ENCODE measurements at places on chromosomes 2 and 18.

GRCh38 chr2:60569680-60570111 lies 16.2 kb upstream of the BCL11A start:
- peak; percentile 58 for DNase-seq
- H3K27ac ChIP-seq = no peak overlapping the region
- H3K4me3 ChIP-seq = peak overlapping the region; percentile 22
- peaks cover 47% of the 10 kb centered on the region for H3K27me3 ChIP-seq
- peaks cover 6% of the 10 kb centered on the region for H3K4me1 ChIP-seq
- no peaks in the 10 kb centered on the region for H3K36me3 ChIP-seq

GRCh38 chr2:73300926-73301325 lies 7.6 kb upstream of the EGR4 start:
- H3K27me3 ChIP-seq = peaks cover 44% of the 10 kb centered on the region
- no peaks in the 10 kb centered on the region for H3K4me1 ChIP-seq
- DNase-seq = no peak
- no peaks in the 10 kb centered on the region for H3K36me3 ChIP-seq

DNA sequence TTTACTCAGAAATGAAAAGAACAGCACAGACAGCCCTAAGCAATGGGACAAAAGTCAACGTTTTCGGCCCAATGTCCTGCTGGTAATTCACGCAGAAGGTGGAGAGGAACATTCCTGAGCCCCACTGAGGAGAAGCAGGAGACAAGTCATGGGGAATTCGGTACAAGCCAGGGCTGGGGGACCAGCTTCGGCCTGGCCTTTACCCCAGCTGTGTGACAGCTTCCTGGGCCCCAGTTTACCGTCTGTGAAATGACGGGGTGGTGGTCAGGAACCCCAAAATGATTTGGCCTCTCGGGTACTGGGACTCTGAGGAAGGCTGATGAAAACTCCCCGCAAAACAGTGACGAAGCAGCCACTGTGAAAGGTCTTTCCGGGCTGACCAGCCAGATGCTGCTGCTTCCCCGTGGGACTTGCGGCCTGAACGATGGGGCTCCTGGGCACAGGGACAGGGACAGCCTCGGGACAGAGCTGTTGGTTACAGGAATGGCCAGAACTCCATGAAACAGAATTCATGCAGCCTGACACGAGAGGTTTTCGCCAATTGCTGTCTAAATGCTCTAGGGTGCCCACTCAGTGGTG lies 21.6 kb downstream of the KIF1A start:
- peaks cover 16% of the 10 kb centered on the region for H3K27me3 ChIP-seq
- no peak for DNase-seq
- no peak overlapping the region for H3K27ac ChIP-seq
- H3K4me1 ChIP-seq = peaks cover 7% of the 10 kb centered on the region
- H3K4me3 ChIP-seq = no peak overlapping the region

DNA sequence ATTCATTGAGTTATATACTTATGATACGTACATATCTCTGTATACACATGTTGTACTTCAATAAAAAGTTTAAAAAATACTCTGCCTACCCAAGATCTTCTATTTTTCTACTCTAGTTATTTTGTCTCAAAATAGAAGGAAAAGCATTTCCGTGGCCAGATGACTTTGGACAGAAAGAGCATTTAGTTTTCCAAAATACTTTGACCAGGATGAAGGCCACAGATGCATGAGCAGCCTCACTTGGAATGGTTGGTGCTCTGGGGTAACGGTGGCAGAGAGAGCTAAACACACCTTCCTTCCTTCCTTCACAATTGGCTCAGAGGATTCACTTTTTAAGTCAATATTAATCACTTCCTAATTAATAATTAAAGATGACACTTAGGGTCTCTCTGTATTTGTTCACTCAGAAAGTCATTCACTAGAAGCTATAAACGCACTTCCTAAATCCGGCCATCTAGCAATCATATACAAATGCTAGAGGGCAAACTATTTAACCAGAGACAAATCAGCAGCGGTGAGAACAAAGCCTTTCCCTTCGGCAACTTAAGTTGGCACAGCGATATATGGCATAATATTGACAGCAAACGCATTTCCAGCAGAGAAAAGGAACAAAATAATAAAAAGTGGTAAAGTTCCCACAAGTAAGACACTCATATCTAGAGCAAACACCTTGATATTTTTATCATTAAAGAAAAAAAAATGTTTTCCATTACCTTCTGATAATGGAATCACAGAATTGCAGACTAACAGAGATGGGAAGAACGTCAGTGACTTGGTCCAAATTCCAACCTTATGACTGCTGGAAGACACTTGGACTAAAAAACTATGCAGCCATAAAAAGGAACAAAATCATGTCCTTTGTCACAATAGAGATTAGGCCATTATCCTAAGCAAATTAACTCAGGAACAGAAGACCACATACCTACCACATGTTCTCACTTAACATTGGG lies 55.9 kb upstream of the NARS1 start:
- H3K36me3 ChIP-seq = peaks cover 34% of the 10 kb centered on the region
- no peaks in the 10 kb centered on the region for H3K27me3 ChIP-seq
- no peak for DNase-seq
- no peaks in the 10 kb centered on the region for H3K4me1 ChIP-seq
- H3K4me3 ChIP-seq = no peak overlapping the region

GRCh38 chr2:7899923-7900322 lies 781.9 kb upstream of the ID2 start:
- no peaks in the 10 kb centered on the region for H3K36me3 ChIP-seq
- H3K4me1 ChIP-seq = peaks cover 4% of the 10 kb centered on the region
- DNase-seq = no peak
- no peak overlapping the region for H3K4me3 ChIP-seq

GRCh38 chr18:66558773-66559172 lies 45.1 kb downstream of the CDH19 start:
- no peaks in the 10 kb centered on the region for H3K36me3 ChIP-seq
- no peaks in the 10 kb centered on the region for H3K27me3 ChIP-seq
- H3K27ac ChIP-seq = no peak overlapping the region
- H3K4me3 ChIP-seq = no peak overlapping the region
- no peak for DNase-seq
- no peaks in the 10 kb centered on the region for H3K4me1 ChIP-seq

- no peak for DNase-seq
- H3K4me1 ChIP-seq = no peaks in the 10 kb centered on the region
- H3K27ac ChIP-seq = no peak overlapping the region
- H3K27me3 ChIP-seq = no peaks in the 10 kb centered on the region
- H3K4me3 ChIP-seq = no peak overlapping the region
Observed at GRCh38 chr2:44546459-44547127, 184.8 kb downstream of the CAMKMT start.

DNA sequence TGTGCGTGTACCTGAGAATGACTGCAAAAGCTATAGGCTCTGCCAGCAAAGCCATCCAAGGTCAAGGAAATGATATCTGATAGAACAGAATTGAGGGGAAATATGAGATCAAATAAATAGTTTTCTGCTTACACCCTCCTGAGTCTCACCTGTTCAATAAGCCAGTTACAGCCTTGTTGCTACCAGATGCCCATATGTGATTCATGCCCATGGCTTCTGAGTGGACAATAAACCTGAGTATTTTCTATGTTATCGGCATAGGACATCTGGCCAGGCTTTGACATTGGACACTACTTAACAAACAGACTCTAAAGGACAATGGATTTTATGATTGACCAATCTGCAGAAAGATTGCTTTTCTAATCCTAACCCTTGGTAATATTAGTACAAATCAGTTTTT lies 297.9 kb downstream of the LRATD1 start:
- H3K27ac ChIP-seq = no peak overlapping the region
- H3K4me3 ChIP-seq = no peak overlapping the region
- H3K4me1 ChIP-seq = no peaks in the 10 kb centered on the region
- no peak for DNase-seq

GRCh38 chr18:50992351-50992762 lies 24.5 kb downstream of the ELAC1 start:
- H3K27ac ChIP-seq = no peak overlapping the region
- DNase-seq = no peak
- no peaks in the 10 kb centered on the region for H3K4me1 ChIP-seq
- no peaks in the 10 kb centered on the region for H3K27me3 ChIP-seq
- H3K4me3 ChIP-seq = no peak overlapping the region

- H3K4me1 ChIP-seq = no peaks in the 10 kb centered on the region
- no peak for DNase-seq
- no peak overlapping the region for H3K4me3 ChIP-seq
- H3K27ac ChIP-seq = no peak overlapping the region
Observed at GRCh38 chr2:45736757-45737704, 85.6 kb downstream of the PRKCE start.

DNA sequence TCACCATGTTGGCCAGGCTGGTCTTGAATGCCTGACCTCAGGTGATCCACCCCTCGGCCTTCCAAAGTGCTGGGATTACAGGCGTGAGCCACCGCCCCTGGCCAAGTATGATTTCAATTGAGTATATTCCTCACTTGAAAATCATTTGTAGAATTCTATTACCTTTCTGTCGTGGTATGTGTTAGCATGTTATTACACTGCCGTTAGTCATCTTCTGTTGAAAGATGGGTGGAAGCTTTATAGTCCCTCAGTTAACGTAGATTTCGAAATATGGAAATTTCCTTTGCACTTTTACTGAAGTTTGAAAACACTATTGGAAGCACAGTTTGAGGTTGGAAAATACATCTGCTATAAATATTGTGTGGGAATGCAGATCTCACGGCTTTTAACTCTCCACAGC lies 14.7 kb downstream of the NIFK start:
- H3K36me3 ChIP-seq = no peaks in the 10 kb centered on the region
- DNase-seq = no peak

DNA sequence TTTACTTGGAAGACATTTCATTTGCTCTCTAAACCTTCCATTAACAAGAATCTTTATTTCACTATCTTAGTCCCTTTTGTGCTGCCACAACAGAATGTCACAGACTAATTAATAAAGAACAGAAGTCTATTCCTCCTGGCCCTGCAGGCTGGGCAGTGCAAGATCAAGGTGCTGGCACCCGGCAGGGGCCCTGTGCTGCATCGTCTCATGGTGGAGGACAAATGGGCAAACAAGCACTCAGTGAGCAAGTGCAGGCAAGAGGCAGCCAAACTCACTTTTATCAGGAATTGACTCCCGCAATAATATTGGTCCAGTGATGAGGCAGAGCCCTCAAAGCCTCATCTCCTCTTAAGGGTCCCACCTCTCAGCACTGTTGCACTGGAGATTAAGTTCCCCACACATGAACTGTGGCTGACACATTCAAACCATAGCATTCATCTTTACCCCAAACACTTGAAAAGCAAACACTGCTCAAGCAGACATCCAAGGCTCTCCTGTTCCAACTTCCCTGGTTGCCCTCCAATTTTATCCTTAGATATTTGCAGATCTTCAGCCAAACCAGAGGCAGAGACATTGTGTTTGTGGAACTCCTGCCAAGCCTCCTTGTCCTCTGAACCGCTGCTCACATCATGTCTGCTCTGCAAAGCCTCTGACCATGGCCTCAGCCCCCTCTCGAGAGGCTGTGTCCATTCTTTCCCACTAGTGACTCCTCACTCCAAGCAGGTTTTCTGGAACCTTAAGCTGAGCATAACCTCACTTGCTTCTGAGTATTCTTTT lies 404.4 kb upstream of the SOX11 start:
- no peaks in the 10 kb centered on the region for H3K4me1 ChIP-seq
- H3K27ac ChIP-seq = no peak overlapping the region
- H3K36me3 ChIP-seq = no peaks in the 10 kb centered on the region
- no peak overlapping the region for H3K4me3 ChIP-seq

- no peak overlapping the region for H3K4me3 ChIP-seq
- H3K4me1 ChIP-seq = peaks cover 17% of the 10 kb centered on the region
- H3K36me3 ChIP-seq = peaks cover 13% of the 10 kb centered on the region
- no peak for DNase-seq
- no peaks in the 10 kb centered on the region for H3K27me3 ChIP-seq
Observed at GRCh38 chr2:28591711-28592335, 96.0 kb downstream of the PLB1 start.

DNA sequence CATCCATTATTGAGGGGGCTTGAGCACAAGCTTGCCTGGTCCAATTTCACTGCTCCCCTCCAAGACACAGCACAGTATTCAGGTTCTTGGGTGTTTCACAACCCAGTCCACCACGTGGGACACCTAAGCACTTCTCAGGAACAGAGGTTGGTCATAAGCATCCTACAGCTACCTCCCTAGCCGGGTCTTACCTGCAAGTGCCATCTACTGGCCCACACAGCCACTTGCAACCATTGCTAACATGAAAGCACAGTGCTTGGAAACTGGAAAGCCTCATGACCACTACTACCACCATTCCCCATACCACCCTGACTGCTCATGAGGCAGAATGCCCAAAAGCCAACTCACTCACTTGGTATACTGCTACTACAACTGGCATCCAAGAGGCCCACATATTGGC lies 105.7 kb upstream of the RPRM start:
- H3K27me3 ChIP-seq = no peaks in the 10 kb centered on the region
- DNase-seq = no peak
- H3K4me1 ChIP-seq = no peaks in the 10 kb centered on the region
- H3K27ac ChIP-seq = no peak overlapping the region

- H3K4me3 ChIP-seq = no peak overlapping the region
- no peaks in the 10 kb centered on the region for H3K36me3 ChIP-seq
- peak overlapping the region; percentile 9 for H3K27ac ChIP-seq
- peaks cover 8% of the 10 kb centered on the region for H3K4me1 ChIP-seq
- peak; percentile 10 for DNase-seq
Observed at GRCh38 chr2:158460632-158461297, 4.0 kb downstream of the PKP4 start.

GRCh38 chr2:18378020-18378653 lies 182.3 kb downstream of the RDH14 start:
- H3K4me3 ChIP-seq = no peak overlapping the region
- peaks cover 3% of the 10 kb centered on the region for H3K27me3 ChIP-seq
- no peaks in the 10 kb centered on the region for H3K36me3 ChIP-seq

- H3K27ac ChIP-seq = no peak overlapping the region
- H3K36me3 ChIP-seq = no peaks in the 10 kb centered on the region
- H3K4me1 ChIP-seq = peaks cover 3% of the 10 kb centered on the region
- no peak for DNase-seq
- H3K4me3 ChIP-seq = peak overlapping the region; percentile 59
- H3K27me3 ChIP-seq = no peaks in the 10 kb centered on the region
Observed at GRCh38 chr2:170930991-170931266, 1.9 kb downstream of the GORASP2 start.

- DNase-seq = no peak
- peaks cover 5% of the 10 kb centered on the region for H3K4me1 ChIP-seq
- no peaks in the 10 kb centered on the region for H3K27me3 ChIP-seq
- no peak overlapping the region for H3K4me3 ChIP-seq
- H3K36me3 ChIP-seq = no peaks in the 10 kb centered on the region
Observed at GRCh38 chr2:231193216-231193615, 5.2 kb upstream of the ARMC9 start.

Data from large intestine (tissue), 12 donors.